Stimulated activated CD4-positive, alpha-beta T cell treated with anti-CD3 and anti-CD28 coated beads, TNF-alpha, amount 100 ng/mL, for 4 hours (primary cell): ENCODE measurements at places on chromosomes 5 and 9.

DNA sequence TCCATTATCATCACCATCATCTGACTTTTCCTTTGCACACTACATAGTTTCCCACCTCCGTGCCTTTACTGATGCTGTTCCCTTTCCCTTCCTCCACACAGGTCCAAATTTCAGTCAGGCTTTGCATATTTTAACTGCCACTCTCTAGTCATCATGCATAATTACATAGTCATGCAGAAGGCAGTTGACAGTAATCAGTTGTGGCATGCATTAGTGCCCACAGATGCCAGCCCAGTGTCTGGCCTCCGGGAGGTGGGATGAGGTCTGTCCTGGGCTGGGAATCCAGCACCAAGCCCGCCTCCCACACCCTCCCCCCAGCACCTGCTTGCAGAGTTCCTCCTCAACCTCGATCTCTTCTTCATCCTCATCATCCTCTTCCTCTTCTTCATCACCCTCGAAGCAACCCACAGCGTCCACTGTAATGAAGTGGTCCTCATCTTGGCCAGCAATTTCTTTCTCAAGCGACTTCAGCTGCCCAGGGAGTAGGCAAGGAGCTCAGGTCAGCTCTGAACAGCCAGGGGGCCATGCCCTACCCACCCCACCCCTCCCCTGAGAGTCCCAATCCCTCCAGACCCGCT is 8.8 kb downstream of the BBLN start:
- DNase-seq: no peak

DNA sequence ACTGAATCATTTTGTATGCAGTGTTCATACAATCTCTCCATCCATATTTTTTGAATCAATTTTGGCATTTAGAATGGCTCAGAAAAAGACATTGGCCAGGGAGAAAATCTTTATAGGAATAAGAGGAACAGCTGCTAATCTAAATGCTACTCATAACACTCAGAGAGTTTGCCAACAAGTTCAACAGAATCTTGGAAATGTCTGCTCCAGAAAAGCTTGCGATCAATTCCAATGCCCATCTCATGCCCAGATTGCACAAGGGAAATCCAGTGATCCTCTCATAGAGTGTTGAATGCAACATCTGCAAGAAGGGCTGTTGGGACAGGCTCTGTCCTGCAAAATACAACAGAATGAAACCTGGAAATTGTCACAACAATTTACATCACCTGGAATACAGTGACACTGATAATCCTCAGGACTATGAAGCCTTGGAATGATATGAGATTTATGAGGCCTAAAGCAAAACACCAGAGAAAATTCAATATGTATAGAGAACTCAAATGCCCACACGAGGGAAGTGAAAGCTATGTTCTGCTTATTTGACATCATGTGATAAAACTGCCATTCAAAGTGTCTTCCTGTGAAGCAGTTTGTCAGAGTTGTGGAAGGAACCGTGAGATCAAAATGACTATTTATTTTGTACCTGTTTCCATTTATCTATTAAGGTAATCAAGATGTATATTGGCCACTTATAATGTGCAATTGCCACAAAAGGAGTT is 190.1 kb downstream of the PARP8 start:
- no peak for DNase-seq

- no peak for DNase-seq
Observed at GRCh38 chr9:135095470-135096407, 8.3 kb downstream of the OLFM1 start.

DNA sequence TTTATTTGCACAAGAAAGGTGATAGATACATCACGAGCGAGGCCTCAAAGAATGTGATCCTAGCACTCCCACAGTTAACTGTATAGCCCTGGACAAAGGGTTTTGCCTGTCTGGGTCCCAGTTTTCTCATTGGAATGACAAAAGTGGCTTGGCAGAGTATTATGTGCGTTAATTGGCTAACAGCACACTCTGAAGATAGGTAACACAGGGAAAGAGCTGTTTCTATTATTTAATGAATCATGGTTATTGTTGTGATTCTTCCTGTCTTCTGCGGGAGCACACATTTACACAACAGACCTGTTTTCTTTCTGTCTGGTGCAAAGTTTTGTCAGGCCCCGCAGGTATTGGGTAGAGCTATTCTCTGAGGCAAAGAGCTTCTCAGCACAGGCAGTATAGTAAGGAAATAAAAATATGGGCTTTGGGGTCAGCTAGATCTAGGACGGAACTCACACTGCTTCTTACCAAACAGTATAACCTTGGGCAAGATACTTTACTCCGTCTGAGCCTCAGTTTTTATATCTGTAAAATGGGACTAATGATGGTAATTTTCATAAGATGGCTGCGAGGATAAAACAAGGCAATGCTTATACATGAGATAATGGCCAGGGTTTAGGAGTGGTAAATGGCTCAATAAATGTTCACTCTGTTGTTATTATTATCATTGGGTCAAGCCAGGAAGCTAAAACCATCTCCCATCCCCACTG is 78.9 kb downstream of the PLAC8L1 start:
- DNase-seq: no peak

- DNase-seq: no peak
Observed at GRCh38 chr9:89534515-89535287, 36.8 kb upstream of the SEMA4D start.

GRCh38 chr5:86885489-86886230 is 267.9 kb downstream of the COX7C start:
- DNase-seq: no peak

- DNase-seq: no peak
Observed at GRCh38 chr9:133621725-133622267, 12.6 kb upstream of the FAM163B start.

DNA sequence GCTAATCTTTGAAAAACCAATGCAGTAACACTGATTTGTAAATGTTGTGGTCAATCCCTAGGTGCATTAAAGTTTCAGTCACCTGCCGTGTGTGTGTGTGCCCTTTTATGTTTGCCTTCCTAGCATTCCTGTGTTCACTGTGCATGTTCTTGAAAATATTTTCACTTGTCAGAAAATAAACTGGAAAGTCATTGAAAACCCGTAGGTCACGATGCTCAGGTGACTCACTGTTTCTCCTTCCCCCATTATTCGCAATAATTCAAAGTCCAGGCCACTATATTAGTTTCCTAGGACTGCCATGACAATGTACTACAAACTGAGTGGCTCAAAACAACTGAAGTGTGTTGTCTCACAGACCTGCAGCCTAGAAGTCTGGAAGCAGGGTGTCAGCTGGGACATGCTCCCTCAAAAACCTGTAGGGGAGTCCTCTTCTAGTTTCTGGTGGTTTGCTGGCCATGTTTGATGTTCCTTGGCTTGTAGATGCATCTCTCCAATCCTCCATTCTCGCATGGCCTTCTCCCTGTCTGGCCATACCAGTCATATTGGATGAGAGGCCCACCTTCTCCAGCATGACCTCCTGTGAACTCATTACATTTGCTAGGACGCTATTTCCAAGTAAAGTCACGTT is 29.3 kb downstream of the MARVELD2 start:
- DNase-seq: no peak

- DNase-seq: no peak
Observed at GRCh38 chr5:1291611-1292080, 3.2 kb downstream of the TERT start.

- no peak for DNase-seq
Observed at GRCh38 chr9:130088051-130088450, 34.3 kb downstream of the GPR107 start.

GRCh38 chr5:33479311-33479710 is 38.5 kb downstream of the TARS1 start:
- no peak for DNase-seq

DNA sequence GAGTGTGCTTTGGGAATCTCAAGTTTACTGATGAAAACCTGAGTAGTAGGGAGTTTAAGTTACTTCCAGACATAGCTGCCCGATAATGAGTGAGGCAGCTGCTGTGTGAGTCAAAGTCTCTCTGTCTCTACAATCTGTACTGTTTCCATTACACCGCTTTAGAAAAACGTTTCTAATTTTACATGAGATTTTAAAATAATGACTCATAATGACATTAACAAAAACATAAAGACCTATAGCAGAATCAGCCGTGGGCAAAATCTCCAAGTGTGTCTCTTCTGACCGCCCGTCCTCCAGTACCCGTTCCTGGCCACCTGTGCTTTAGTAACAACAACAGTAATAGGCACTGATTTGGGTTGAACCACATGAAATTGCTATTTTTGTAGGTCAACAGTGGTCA is 69.6 kb upstream of the PRRC1 start:
- no peak for DNase-seq

GRCh38 chr9:20863945-20864344 is 167.5 kb downstream of the HACD4 start:
- no peak for DNase-seq

DNA sequence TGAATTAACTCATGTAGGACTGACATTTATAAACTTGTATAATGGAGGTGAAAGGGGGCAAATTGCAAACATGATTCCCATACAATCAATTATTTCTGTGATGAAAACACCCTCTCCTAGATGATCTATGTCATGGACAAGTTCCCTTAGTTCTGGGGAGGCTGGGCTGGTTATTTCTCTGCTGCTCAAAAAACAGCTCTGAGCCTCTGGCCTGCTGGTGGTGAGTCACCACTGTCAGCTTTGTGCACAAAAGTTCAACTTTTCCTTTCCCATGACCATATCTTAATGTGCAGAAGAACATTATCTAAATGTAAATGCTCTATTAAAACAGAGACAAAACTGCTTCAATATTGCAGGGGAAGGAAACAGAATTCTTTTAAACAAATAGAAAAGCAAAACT is 85.0 kb downstream of the HMHB1 start:
- DNase-seq: no peak

DNA sequence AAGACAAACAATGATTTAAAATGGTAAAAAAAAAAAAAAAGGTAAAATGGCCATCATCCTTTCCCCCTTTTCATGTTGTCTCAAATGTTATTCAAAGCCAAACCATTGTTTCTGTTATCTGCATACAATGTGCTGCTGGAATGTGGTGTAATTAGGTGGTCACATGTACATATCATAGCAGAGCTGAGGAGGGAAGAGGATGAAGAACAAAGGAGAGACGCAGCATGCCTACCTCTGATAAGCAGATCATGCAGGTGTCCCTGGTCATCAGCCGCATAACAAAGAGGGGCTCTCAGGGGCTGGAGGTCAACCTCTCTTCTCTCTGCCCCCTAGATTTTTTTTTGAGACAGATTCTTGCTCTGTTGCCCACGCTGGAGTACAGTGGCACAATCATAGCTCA is 141.0 kb downstream of the CARTPT start:
- DNase-seq: no peak

DNA sequence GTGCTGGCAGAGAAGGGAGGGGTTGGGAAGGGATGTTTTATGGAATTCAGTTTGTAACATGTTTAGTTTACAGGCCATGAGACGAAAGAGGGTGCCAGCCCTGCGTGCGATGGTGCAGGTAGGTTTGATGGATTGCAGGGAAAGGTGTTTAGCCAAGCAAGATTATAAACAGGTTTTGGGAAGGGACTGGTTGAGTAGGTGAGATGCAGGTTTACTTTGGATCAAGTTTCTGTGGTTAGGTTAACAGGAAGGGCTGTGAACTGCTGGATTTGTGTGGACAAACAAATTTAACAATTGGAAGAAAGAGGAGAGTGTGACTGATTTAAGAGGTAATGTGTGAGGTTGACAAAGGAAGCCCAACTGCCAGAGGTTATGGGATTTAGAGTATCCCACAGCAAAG is 32.6 kb upstream of the GPX3 start:
- no peak for DNase-seq

- no peak for DNase-seq
Observed at GRCh38 chr5:16245956-16246355, 66.4 kb upstream of the MARCHF11 start.

- no peak for DNase-seq
Observed at GRCh38 chr9:80615964-80616363, 1044.2 kb downstream of the TLE4 start.

DNA sequence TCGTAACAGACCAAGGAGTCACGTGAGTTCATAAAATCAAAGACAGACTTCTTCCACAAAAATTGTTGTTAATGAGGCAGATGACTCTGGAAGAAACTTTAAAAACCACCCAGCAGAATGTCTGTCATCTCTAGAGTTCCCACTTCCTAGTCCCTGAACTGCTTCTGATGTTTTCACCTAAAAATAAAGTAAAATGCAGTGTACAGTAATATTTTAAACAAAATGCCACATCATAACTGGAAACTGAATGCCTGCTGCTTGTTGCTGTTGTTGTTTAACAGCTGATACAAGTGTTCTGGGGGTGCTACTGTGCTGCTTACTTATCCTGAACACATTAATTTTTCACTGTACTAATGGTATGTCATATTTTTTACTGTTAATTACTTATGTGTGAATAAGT is 577.2 kb downstream of the MTRR start:
- DNase-seq: no peak

DNA sequence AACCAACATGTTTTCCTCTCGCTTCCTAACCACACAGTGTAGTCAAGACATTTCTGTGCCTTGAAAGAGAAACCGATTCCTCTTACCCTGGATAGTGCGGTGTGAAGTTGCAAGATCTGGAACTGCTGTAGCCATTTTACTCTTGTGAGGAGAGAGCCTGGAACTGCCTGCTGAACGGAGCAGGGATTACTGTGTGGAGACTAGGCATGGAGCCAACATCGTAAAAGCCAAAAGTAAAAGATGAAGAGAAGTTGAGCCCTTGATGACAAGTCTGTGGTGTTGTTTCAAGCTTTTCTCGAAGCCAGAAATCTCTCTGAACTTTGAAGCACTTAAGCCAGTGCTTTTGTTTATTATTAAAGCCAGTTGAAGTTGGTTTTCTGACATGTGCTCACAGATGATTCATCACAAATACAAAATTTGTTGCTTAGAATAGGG is 110.1 kb upstream of the GRIN3A start:
- no peak for DNase-seq

GRCh38 chr5:141623186-141623585 is 4.4 kb upstream of the DIAPH1 start:
- no peak for DNase-seq

DNA sequence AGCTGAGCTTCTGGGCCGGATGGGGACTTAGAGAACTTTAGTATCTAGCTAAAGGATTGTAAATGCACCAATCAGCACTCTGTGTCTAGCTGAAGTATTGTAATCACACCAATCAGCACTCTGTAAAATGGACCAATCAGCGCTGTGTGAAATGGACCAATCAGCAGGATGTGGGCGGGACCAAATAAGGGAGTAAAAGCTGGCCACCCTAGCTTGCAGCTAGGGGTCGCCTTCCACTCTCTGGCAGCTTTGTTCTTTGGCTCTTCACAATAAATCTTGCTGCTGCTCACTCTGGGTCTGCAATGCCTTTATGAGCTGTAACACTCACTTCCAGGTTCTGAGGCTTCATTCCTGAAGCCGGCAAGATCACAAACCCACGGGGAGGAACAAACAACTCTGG is 354.0 kb downstream of the PRR16 start:
- DNase-seq: no peak

GRCh38 chr9:124222918-124223720 is 34.6 kb upstream of the NEK6 start:
- no peak for DNase-seq

GRCh38 chr9:38048316-38048969 is 20.6 kb downstream of the SHB start:
- no peak for DNase-seq

GRCh38 chr5:90475436-90475980 is 844 bp downstream of the POLR3G start:
- no peak for DNase-seq

- DNase-seq: no peak
Observed at GRCh38 chr9:16052757-16053530, 500.1 kb downstream of the CCDC171 start.

- DNase-seq: no peak
Observed at GRCh38 chr9:132945186-132946130, 1.0 kb upstream of the TSC1 start.

- DNase-seq: no peak
Observed at GRCh38 chr5:16742938-16743337, 126.1 kb upstream of the RETREG1 start.
